HS-5 (cell line): ENCODE measurements at places on chromosomes 6 and 20.

DNA sequence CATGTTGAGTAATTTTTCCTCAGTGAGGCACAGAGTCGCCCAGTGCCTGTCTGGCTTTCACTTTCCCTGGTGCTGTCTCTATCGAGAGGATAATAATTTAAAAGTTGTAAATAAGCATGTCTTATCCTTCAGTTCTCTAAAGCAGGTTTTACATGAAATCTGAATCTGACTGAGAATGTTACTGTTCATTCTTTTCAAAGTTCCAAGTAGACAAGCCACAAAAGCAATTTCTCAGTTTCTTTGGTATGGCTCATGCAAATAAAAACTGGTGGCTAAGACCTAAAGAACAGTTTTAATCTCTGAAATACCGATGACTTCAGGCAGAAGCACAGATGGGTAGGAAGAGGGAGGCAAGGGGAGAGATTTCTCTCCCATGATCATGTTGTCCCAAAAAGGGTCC, 87.6 kb upstream of the GCM1 start:
- no peak for DNase-seq

DNA sequence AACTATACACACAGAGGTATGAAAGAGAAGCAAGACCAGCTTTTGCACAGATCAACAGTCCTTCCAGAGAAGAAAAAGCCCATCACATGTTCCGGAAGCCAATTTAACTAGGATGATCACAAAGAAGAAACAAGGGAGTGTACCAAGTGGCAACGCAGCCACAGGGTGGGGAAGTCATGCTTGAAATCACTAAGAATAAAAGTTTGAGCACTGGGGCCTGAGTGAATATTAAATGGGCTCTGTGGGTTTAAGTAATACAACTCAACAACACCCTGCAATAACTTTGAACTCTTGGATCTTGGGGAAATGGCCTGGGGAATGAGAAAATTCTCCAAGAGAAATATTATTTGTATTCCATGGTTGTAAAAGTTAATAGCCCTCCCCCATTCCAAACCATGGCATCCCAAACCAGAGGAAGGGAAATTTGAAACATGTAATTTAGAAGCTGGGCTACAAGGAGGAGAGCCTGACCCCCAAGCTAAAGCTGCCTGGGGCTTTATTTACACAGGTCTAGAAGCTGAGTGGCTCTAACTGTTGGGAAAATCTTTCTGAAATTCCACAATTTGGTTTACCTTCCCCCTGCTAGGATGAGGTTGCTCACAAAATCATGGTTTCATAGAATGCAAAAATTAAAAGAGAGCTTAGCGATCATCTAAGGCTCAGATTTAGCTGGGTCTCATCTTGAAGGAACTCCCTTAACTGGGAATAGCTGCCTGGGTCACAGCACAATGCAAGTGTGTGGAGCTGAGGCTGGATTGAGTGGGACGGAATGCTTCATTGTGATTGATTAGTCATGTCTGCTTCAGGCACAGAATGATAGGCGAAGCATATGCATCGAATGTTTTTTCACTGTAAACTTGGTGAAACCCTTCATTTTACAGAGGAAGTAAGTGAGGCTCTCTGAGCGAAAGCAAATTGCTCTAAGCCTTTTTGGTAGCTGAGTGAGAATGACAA, 143.6 kb downstream of the BMP7 start:
- no peak for DNase-seq

DNA sequence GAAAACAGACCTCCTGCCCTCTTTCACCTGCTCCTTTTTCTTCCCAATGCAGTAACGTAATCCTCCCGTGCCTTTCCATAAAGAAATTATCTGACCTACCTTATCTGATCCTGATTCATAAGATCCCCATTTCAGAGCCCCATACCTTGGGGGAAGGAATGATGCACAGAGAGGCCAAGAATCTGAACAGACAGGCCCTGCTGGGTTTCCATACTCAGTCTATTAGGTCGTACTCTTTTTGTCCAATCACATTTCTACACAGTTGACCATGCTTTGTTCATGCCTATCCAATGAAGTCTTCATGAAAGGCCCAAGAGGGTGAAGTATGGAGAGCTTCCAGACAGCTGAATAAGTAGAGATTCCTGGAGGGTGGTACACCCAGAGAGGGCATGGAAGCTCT, 25.3 kb downstream of the SRPK1 start:
- DNase-seq = no peak

- no peak for DNase-seq
These were observed 36.0 kb upstream of the SNX9 start for GRCh38 chr6:157787080-157787479.

DNA sequence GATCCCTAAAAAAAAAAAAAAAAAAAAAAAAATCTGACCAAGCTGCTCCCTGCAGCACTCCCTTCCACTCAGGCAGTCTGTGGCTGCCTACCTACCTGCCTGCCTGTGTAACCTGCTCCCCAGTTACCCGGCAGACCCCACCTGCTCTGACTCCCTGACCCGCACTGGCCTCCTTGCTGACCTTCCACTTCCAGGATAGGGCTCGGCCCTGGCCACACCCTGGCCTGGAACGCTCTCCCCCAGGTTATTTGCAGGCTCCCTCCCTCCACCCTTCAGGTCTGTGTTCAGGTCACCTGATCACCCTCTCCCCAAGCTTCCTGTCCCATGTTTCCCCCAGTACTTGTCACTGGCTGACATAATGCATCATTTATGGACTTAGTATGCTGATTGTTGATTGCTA, 134.3 kb downstream of the SLC23A2 start:
- no peak for DNase-seq

DNA sequence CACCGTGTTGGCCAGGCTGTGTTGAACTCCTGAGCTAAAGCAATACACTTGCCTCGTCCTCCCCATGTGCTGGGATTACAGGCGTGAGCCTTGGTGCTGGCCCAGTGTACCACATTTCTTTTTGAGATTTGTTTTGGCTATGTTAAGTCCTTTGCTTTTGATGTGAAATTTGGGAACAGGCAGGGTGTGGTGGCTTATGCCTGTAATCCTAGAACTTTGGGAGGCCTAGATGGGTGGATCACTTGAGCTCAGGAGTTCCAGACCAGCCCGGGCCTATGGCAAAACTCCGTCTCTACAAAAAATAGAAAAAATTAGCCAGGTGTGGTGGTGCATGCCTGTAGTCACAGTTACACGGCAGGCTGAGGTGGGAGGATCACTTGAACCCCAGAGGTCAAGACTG, 40.2 kb downstream of the GINS1 start:
- no peak for DNase-seq
